ENCODE measurements at places on chromosomes 12 and 14.
A peak's percentile ranks its signal among the peaks of the same experiment; 100 is the strongest.

- no peak for DNase-seq
These were observed 32.0 kb downstream of the TC2N start for GRCh38 chr14:91835197-91835919.

- no peak for DNase-seq
These were observed 778.9 kb downstream of the TMTC2 start for GRCh38 chr12:83465632-83466031.

GRCh38 chr14:100906420-100906819, 2.9 kb upstream of the RTL1 start:
- DNase-seq = no peak

GRCh38 chr12:89087876-89088275, 264.4 kb downstream of the DUSP6 start:
- no peak for DNase-seq

- DNase-seq = no peak
These were observed 135.1 kb downstream of the PPM1H start for GRCh38 chr12:62799766-62800406.

GRCh38 chr12:50101663-50102062, 2.1 kb upstream of the GPD1 start:
- DNase-seq = no peak

DNA sequence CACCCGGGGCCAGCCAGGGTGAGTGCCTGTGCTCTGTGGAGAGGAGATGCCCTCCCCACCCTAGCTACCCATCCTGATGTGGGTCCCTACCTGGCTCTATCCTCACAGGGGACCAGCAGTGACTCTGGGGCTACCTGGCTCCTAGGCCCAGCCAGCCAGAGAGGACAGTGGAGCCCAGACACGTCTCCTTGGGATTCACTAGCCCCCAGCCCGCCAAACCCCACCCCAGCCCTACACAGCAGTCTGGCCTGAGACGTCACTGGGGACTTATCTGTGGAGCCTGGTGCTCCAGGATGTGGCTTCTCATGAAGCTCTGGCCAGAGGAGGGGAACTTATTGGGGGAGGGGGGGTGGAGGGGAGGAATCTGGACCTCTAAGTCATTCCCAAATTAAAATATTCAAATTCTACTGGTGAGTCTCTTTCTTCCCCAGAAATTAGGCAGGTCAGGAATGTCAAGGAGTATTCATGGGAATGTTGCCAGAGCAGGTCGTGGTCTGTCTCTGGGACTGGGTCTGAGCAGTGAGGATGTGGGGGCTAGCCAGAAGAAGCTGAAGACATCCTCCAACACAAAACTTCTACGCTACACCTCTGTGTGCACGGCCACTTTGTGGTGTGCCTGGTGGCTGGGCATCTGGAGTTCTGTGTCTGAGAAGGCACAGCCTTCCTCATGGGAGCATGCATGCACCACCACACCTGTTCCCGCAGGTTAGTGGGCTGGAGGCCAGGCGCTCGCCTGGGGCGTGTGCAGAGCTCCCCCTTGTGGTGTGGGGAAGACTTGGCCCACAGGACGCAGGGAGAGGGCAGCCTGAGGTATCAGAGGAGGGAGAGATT, 2.7 kb downstream of the CMTM5 start:
- no peak for DNase-seq

DNA sequence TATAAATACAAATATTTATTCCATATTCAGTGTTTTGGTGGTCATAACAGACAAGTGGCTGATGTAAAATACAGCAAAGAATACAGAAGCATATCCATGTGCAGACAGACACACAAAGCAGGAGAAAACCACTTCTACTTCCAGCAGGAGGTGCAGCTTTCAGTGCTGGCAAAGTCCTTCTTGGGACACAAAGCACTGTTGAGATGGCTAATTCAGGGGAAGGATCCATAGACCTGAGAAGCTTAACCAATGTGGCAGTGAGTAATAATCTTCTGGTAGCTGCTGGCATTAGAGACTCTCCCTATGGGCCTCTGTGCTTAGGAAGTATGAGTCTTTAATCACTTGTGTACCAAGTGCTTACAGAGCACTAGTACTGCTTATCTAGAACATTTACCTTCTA, 26.8 kb downstream of the AMN1 start:
- DNase-seq = no peak

GRCh38 chr12:28631831-28632230, 441.6 kb downstream of the CCDC91 start:
- DNase-seq = no peak

DNA sequence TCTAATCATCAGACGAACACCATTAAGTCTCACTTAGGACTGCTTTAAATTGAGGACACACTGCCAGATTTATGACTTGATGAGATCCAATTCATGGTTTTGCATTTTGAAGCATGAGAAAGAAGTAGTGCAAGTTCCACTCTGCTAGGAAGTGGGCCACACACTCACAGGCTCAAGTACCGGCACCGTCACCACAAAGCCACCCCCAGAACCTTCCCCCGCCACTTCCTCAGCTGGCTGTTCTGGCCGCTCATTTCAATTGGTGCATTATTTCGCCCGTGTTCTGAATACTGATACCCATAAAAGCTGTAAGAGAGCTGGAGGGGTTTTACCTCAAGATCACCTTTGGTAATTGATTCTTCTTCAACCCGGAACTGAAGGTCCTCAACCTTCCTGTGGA, 70.1 kb downstream of the CLIP1 start:
- no peak for DNase-seq

DNA sequence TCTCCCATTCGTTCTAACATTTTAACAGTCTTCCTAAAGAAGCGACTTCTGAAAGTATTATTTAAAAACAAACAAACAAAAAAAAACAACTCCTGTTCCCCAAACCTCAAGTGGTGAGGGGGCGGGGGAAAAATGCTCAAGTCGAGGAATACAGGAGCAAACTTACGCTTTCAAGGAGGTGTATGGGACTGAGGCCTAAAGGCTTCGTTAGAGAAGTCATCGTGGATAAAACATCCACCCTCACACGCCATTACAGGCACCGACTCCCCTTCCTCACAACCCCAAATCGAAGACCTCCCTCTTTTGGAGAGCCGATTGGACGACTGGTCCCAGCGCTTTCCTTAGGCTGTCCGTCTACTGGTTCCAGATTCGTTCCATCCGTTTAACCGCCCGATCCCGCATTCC, 693 bp downstream of the CBX5 start:
- no peak for DNase-seq

DNA sequence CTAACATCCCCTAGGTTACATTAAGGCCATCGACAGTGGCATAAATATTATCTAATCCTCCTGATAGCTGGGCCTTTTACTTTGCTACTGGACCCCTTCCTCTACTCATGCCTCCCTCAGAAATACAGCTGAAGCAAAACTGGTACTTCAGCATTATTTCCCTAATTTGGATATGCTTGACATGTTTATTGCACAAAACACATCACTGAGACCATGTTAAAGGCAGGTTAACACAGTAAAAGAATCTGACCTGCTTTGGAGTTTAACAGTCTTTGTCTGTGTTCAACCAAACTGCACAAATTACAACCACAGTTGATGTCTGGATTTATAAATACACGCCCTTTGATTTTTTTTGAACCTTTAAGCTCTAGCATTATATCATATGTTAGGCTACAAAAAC, 156.6 kb downstream of the FOXA1 start:
- no peak for DNase-seq

DNA sequence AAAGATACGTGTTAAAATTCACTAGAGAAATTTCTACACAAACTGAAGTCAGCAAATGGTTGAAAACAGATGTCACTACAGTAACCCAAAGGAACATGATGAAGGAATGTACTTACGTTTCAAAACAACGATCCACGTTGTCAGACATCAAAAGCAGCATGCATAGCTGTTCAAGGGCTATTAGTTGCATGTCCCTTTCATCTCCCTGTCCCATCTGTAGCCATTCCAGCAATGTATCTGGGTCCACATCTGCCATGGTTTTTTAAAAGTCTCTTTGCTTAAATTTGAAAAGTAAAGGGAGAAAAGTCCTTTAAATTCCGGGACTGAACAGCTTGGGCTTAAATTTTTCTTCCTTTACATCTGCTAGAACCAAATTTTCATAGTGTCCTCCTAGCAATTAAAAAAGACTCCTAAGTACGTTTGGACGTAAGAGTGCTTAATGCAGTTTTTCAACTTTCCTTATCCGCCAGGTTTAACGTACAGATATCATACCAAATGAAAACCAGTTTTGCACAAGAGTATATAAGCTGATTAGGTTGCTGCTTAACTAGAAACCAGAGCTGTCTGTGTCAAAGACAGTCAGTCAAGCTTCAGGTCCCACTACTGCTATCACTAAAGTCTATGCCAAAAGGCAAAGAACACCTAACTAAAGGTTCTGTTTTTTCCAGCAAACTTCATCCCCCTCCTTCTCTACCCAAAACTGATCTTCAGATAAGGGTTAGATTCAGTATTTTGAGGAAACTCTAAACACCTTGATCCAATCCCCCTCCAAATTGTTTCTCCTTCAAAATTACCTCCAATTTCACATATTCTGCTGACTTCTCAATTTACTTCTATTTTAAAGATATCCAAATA, 1.7 kb downstream of the HECTD1 start:
- peak; percentile 49 for DNase-seq

DNA sequence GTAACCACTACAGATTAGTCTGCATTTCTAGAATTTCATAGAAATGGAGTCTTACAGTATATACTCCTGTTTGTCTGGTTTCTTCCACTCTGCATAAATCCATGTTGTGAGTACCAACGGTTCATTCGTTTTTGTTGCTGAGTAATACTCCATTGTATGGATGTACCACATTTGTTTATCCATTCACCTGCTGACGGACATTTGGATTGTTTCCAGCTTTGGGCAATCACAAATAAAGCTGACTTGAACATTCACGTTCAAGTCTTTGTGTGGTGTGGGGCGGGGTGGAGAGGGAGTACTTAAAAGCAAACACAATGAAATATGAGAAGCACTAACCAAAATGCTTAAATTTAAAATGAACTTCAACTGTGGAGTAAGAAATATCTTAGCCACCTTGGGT, 7.1 kb downstream of the HECTD4 start:
- DNase-seq = no peak
